ENCODE measurements at places on chromosomes 6 and 20.

DNA sequence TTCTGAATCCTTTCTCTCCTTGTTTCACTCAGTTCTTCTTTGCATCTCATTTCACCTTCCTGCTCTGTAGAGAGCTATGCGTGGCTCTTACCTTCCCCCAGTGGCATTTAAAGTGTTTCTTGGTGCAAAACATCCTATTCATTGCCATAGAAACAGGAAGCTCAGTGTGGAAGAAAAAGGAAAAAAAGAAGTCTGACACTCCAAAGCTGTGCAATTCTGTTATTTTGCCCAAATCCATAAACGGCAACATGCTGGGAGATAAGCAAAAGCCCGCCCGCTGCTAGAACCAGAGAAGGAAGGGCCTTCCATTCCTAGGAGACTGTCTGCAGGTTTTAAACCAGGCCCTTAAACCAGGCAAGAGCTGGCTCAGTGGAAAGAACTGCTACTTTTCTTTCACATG, 247.1 kb downstream of the HIVEP2 start:
- DNase-seq, result no peak

- DNase-seq, result no peak
These were observed 18.8 kb downstream of the ARHGAP40 start for GRCh38 chr20:38620441-38620840.

- no peak for DNase-seq
These were observed 27.3 kb downstream of the SLC2A4RG start for GRCh38 chr20:63766695-63767426.

GRCh38 chr6:160265869-160266476, 7.4 kb upstream of the SLC22A2 start:
- DNase-seq, result no peak

- no peak for DNase-seq
These were observed 36.7 kb downstream of the POU3F2 start for GRCh38 chr6:98871057-98871456.

Data from HCT116 (cell line).